Cortex of kidney (tissue), 1 donor: ENCODE measurements at places on chromosomes 4 and X.

DNA sequence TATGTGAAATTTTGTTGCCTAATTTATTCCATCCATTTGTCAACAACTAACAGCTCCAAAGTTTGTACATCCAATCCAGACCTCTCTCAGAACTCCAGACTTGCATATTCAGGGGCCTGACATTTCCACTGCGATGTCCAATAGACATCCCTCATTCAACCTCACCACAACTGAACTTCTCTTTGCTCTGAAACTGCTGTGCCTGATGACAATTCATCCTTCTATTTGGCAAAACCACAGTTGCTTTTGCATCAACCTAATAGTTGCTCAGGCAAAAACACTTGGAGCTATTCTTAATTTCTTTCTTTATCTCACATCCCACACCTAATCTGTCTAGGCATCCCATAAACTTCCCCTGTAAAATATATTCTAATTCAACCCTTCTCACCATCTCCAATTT is 56.5 kb downstream of the ANTXR2 start:
- DNase-seq, result no peak

GRCh38 chr4:5899396-5899795 is 6.5 kb upstream of the CRMP1 start:
- no peak for DNase-seq

GRCh38 chr4:173489514-173489913 is 40.5 kb downstream of the HAND2 start:
- DNase-seq, result no peak

DNA sequence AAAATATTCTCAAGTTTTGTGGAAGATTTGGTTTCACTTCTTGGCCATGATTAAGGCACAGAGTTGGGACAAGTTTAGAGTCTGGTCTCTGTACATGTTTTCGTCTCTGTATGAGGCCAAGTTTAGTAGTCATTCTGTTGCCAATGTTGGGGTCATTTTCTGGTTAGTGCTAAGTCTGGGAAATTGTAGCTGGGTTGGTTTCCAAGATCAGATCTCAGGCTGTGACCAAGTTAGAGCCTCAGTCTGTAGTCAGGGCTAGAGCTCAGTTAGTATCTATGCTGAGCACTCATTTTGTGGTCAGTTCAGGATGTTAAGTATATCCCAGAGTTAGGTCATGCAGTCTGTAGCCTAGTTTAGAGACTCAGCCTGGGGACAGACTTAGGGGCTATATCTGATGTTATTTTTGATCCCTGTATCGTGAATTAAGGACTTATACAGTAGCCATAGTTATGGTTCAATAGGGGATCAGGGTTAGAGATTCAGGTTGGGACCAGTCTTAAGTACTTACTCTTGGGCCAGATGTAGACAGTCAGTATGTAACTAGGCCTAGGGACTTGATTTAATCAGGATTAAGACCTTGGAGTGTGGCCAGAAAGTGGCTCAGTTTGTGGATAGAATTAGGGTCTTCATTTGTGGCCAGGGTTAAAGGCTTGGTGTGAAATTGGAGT is 6.6 kb upstream of the ENOX2 start:
- DNase-seq, result no peak

GRCh38 chr4:119735165-119735651 is 106.6 kb upstream of the PDE5A start:
- DNase-seq, result no peak

DNA sequence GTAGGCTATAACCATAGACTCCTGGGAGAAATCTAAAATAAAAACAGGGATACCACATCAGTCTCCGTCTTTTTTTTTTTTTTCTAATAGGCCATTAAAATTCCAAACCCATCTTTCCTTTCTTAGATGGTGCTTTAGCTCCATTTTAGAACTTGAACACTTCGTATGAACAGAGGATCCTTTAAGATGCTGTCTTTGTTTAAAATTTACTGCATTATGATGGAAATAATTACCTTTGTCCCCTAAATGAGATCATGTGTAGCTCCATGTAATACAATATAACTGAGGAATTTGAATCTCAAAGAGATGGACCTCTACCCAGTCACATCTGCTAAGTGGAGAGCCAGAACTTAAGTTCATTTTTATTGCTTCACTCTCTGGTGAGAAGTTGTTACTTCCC is 47.9 kb downstream of the CEP135 start:
- no peak for DNase-seq

DNA sequence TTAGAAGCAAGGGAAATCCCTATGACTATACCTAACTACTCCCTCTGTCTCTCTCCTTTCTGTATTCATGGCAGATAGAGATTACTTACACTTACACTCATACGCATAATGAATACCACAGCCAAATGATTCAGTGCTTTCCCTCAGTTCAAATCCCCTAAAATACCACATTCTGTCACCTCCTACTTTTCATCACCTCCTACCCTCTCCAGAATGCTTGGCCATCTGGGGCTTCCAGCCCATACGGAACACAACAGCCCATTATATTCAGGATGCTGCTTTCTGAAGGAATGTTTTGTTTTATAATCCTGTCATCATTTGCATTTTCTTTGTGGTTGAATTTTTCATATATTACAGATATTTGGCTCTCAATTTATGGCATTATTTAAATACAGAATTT is 361.6 kb downstream of the GRIA2 start:
- DNase-seq, result no peak
